Fibroblast of skin of right quadriceps (primary cell): ENCODE measurements at places on chromosomes 4 and X.

- no peak for DNase-seq
Measured at GRCh38 chrX:18748499-18748898, 41.1 kb downstream of the PPEF1 start.

DNA sequence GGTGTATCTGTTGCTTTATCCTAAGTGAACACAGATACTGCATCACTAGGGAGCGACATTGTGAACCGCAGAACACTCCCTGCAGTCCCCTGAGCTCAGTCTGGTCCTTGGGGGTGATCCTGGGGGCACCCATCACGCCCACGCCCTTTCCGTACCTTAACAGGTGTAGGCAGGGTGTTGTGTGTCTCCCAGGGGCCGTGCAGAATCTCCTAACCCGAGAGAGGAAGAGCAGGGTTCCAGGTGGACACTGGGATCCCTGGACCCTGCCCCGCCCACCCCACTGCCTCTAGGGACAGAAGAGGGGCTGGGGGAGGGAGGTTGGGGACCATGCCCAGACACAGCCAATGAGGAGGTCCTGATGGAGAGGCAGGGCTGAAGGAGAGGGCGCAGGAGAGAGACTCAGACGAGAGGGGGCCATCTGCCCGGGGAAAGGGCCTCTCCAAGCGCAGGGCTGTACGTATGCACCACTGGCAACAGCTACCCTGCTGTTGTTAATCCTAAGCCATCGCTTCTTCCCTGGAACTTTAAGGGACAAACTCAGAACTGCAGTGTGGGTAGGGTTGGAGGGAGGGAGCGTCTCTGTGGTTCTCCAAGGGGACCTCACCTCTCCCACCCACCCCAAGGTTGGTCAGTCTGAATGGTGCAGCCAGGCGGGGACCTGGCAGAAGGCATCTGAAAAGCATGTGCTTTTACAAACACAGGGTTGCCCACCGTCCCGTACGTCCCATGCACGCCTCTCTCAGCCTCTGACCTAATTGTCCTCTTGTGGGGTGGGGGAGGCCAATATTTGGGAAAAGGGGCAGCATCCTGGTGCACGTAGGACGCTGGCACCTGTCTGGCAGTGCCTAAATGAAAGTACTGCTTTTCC, 2.5 kb downstream of the P2RY8 start:
- DNase-seq: no peak

DNA sequence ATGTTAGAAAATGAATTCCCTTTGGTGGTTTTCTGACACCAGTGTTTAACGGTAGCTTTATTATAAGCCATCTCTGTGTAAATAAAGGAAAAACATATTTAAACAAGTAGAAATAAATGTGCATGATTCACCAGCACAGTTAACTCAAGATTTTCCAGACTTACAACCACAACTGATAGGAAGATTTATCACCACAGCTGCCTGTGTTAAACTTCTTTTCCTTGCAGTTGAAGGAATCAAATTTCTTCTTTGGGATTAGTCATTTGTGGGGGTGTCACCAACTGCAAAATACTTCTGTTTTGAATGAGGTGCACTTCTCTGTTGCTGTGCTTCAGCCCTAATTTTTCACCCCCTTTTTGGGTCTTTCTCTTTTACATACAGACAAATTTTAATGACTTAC, 128.1 kb upstream of the STK26 start:
- peak; percentile 71 for DNase-seq

DNA sequence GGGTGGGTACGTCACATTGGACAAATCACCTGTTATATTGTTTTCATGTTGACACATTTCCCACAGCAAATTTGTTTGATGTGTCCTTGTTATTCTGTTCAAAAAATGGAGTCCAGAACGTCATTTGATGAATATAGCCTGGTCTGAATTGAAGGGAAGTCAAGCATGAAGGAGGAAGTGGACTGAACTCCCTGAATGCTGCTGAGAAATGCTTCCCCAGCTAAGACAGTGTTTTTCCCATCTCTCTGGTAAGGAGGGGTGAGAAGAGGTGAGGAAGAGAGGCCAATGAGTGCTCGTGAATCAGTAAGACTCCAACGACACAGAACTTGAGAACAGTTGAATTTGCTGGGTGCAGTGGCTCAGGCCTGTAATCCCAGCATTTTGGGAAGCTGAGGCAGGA, 127.4 kb downstream of the RBM47 start:
- DNase-seq: no peak

- DNase-seq: no peak
Measured at GRCh38 chrX:17629519-17629918, 107.8 kb upstream of the SCML1 start.

GRCh38 chr4:123116412-123116811, 194.0 kb upstream of the NUDT6 start:
- no peak for DNase-seq

GRCh38 chrX:20969565-20969964, 404.7 kb upstream of the CNKSR2 start:
- DNase-seq: peak; percentile 41

- no peak for DNase-seq
Measured at GRCh38 chr4:159051245-159052071, 51.4 kb upstream of the RAPGEF2 start.

DNA sequence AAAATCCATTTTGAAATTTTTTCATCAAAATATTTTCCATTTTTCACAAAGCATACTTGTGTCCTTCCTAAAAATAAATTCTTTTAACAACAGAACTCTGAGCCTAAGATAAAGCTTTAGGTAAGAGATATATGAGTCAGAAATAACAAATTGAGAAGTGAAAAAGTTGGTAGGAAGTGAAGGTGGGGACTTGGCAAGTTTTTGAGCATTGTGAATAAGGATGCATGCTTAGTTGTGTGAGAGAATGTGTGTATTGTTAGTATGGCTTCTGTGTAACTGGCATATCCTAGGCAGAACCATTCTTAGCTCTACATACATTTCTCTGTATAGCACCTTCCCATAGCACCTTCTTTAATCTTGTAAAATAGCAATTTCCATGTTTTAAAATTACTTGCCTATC, 6.8 kb downstream of the ASB5 start:
- DNase-seq: no peak

- DNase-seq: no peak
Measured at GRCh38 chr4:66279084-66279483, 608.8 kb upstream of the EPHA5 start.

GRCh38 chr4:60201052-60201673, 999.0 kb upstream of the ADGRL3 start:
- DNase-seq: peak; percentile 39

GRCh38 chrX:96729053-96729452, 44.4 kb downstream of the DIAPH2 start:
- DNase-seq: no peak

GRCh38 chrX:54786967-54787366, 11.1 kb downstream of the ITIH6 start:
- DNase-seq: no peak

- DNase-seq: no peak
Measured at GRCh38 chr4:138344054-138344453, 101.9 kb upstream of the SLC7A11 start.

GRCh38 chr4:54723820-54724219, 66.1 kb downstream of the KIT start:
- no peak for DNase-seq

DNA sequence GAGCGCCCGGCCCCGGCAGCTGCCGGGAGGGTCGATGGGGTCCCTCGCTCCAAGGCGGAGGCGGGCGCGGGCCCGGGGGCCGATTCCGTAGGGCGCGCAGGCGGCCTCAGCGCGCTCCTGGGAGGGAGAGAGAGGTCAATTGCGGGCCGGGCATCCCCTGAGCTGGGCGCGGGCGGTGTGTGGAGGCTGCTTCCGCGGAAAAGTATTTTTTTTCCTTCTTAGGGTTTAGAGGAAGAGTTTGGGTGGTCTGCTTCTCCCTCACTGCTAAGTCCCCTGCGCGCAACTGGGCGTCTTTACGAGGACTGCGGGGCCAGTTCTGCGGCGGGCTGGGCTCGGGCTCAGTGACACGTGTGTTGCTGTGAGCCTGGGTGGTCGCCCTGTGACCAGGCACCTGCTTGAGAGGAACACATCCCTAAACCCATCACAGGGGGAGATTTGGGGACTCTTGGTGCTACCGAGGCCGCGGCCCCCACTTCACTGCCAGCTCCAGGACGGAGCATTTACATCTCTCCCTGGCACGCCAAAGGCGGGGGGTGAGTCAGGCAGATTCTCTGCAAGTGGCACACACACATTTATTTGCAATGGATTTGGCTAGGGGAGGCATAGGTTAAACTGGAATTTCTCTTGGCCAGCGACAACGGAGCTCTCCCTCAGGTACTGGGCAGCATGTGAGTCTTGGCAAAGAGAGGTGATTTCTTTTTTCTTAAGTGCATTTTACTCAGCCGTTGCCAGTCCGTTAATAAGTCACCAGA, 151.2 kb upstream of the SLC4A4 start:
- DNase-seq: peak; percentile 53

DNA sequence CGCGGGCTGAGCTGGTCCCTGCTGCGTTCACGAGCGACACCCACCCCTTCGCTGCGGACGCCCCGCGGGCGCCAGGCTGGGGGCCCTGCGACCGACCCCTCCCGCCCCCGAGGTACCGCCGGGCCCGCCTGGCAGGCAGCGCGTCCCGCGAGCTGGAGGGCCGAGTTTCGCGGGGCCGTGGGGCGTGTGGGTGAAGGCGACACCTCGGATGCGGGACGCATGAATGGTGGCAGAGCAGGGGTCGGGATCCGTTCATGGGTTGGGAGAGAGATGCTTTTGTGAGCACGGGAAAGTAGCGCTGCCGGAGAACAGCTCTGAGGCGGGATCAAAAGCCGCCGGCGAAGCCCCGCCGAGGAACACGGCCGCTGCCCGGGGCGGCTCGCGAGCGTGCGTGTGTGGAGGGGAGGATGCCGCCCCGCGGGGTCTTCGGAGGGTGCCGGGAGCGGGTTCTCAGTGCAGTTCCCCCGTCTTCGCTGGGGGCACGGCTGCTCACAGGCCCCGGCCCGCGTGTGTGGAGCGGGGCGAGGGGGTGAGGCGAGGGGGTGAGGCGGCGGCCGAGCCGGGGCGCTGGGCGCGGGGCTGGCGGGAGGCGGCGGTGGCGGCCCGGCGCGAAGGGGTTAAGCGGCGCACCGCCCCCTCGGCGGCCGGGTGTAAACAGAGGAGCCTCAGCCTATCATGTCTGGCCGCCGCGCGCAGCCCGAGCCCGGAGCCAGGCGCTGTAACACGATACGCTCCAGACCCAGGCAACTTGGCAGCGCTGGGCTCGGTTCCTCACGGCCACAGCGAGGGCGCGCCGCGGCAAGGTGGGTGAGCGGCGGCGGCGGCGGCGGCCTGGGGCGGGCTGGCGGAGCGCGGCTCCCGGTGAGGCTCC, 205.3 kb downstream of the TENM3 start:
- DNase-seq: peak; percentile 92

GRCh38 chr4:70364002-70364401, 3.4 kb downstream of the SMR3A start:
- no peak for DNase-seq

GRCh38 chr4:104719539-104720230, 225.0 kb upstream of the CXXC4 start:
- DNase-seq: no peak

- no peak for DNase-seq
Measured at GRCh38 chrX:47191806-47192401, 1.7 kb upstream of the UBA1 start.

DNA sequence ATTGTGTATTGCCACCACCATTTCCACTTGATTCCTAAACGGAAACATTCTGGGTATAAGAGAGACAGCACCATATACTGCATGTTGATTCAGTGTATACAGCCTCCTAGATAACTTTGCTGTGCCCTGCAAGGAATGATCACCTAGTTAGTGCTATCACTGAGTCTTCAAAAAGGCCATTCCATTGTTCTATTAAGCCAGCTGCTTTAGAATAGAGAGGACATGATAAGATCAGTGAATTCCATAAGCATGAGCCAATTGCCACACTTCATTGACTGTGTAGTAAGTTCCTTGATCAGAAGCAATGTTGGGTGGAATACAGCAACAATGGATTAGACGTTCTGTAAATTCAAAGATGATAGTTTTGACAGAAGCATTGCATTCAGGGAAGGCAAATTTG, 1047.3 kb downstream of the PCDH18 start:
- no peak for DNase-seq

GRCh38 chr4:8866828-8867623, 4.6 kb downstream of the HMX1 start:
- no peak for DNase-seq

DNA sequence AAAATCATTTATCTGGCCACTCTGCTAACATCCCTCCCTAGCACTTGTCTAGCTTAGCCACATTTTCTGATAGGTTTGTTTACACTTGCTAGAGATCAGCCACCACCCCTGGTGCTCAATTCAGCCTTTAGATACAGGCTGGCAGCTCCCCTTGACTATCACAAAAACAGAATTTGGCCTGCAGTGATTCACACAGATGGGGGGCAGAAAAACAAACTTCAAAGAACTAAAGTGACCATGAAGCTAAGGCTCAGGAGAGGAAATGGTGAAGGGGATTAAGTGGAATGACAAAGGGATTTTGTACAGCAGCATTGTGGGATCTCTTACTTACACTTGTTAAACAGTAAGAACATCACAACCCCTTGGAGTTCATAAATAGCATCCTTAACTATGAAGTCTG, 1718.0 kb upstream of the PCDH7 start:
- no peak for DNase-seq

- peak; percentile 32 for DNase-seq
Measured at GRCh38 chr4:71468116-71468710, 129.4 kb downstream of the SLC4A4 start.

- DNase-seq: no peak
Measured at GRCh38 chr4:122681568-122681967, 50.9 kb upstream of the BBS12 start.

- no peak for DNase-seq
Measured at GRCh38 chr4:107363125-107363524, 327.0 kb upstream of the DKK2 start.

GRCh38 chrX:39377773-39378172, 576.5 kb downstream of the MID1IP1 start:
- DNase-seq: no peak

DNA sequence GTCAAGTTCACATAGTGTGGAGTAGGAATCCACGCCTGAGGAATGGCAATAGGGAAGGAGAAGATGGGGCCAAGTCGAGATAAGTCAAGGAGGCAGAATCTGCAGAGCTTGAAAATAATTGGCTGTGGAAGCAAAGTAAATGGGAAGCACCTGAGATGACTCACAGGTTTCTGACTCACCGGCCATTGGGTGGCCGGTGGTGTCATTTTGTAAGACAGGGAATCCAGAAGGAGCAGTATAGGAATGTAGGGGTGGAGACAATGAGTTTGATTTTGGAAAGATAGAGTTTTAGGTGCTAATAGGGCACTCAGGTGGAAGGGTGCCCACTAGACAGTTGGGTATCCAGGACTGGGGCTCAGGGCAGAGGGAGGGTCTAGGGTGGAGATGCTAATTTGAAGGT, 201.0 kb upstream of the MAMLD1 start:
- DNase-seq: peak; percentile 18

DNA sequence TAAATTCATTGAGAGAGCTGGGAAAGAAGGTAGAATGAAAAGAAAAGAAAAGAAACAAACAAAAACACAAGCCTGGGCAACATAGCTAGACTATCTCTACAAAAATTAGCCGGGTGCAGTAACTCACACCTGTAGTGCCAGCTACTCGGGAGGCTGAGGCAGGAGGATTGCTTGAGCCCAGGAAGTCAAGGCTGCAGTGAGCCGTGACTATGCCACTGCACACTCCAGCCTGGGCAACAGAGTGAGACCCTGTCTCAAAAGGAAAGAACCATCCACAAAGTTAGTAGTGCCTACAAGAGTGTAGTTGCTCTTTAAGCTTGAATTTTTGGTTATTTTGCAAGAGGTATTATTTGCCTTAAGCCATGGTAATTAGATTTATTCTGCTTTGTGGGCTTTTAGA, 157.7 kb downstream of the CBR4 start:
- no peak for DNase-seq
